GM23338 (cell line): ENCODE measurements at places on chromosomes 4 and X. TPM values are rescaled to one million over a fixed set of nuclear protein-coding genes. Genes with fewer than 3 reads are reported as not detected.

Gene VSIG1
- polyA plus RNA-seq: 1.0 and 1.2 TPM in 2 replicates

Gene FABP2
- not detected in 2 replicates for polyA plus RNA-seq

Gene GAB3
- 0.35 and 0.89 TPM in 2 replicates for polyA plus RNA-seq

Gene RAI2
- polyA plus RNA-seq: 0.99 and 1.5 TPM in 2 replicates
